HFF-Myc (cell line): ENCODE measurements at places on chromosomes 6 and 20.

GRCh38 chr6:100731411-100731810, 149.7 kb downstream of the ASCC3 start:
- no peak for DNase-seq

GRCh38 chr6:21887231-21888185, 294.0 kb downstream of the SOX4 start:
- DNase-seq = no peak

DNA sequence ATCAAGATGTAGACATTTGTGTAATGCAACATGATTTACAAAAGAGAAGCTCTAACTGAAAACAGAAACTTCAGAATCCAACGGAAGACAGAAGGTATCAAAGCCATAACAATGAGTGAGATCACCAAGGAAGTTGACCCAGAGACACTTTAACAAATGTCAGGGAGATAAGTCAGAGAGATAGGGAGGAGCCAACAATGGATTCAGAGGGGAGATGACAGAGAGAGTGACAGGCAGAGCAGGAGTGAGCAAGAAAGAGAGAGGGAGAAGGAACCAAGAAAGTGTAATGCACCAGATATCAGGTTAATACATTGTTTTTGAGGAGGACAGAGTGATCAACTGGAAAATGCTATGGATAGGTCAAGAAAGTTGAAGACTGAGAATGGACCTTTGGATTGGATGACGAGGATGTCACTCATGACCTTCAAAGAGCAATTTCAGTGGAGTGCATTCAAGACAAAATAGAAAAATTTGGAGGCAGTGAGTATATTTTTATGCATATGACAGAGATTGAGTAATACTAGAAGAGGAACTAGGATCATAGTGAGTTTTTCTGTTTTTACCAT, 86.6 kb downstream of the TRDN start:
- no peak for DNase-seq

DNA sequence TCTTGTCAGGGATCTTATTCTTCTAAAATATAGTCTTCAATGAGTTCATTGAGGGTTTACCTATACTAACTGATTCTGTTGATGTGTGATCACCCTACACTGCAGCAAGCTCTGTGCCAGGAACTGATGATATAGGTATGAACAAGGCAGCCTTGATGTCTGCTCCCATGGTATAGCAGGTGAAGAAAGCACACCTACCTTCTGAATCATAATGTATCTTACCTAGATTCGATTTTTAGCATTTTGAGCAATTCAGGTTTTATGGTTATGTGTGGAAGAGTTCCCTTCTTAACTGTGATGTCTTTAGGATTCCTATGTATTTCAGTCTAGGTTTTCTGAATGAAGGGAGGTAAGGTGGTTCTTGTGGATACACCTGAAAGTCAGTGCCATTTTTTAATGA, 223.0 kb downstream of the DOK5 start:
- DNase-seq = no peak

- DNase-seq = no peak
These were observed 174.9 kb upstream of the THBS2 start for GRCh38 chr6:169428532-169428931.

GRCh38 chr6:167469101-167469500, 144.2 kb downstream of the TTLL2 start:
- no peak for DNase-seq

DNA sequence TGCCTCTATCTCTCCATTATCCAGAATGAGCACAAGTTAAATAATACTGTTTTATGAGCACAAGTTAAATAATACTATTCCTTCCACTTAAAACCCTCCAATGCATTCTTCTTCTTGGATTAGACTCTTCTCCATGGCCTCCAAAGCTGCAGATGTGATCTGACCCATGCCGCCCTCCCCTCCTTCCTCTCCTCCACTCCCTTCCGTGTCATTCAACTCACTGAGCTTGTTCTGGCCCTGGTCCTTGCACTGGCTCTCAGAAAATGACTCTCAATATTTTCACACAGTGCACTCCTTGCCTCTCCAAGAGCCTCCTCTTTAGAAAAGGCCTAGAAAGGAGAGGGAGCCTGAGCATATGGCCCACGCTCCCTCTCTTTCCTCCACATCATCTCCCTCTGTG, 125.0 kb upstream of the CD93 start:
- DNase-seq = no peak

DNA sequence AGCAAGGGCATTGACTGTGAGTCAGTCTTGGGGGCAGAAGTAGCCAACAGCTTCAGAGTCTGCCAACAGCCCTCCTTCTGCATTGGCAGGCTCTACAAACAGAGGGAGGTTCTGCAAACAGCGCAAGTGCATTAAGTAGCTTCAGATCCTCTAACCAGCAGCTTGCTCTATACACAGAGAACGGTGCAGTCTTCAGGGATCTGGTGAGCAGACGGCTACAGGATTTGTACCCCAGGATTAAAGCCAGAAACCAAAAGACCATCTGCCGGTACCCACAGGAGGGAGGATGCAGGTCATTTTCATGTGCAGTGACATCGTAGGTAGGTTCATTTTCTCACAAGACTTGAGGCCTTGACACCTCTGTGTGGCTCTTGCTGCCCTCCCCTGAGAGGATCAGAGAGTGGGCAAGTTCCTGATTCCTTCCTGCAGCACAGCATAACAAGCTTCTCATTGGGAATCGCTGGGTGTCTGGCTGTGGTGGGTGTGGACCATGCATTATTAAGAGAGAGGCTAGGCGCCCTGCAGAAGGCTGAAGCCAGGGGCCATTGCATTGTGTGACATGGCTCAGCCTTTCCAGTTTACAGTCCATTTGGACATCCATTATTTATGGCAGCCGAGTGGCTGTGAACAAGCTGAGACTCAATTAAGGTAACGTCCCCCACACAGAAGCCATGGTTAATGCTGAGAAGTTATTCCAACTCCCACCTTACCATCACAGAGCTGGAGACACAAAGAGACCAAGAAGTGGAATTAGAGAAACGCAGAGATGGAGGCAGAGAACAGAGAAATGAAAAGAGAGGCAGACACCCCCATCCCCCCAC, 250.0 kb downstream of the LRFN2 start:
- no peak for DNase-seq

DNA sequence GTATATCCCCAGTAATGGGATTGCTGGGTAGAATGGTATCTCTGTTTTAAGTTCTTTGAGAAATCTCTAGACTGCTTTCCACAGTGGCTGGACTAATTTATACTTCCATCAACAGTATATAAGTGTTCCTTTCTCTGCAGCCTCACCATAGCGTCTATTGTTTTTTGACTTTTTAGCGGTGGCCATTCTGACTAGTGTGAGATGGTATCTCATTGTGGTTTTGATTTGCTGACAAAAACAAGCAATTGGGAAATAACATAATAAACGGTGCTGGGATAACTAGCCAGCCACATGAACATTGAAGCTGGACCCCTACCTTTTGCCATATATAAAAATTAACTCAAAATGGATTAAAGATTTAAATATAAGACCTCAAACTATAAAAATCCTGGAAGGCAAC, 14.2 kb downstream of the OR2A4 start:
- no peak for DNase-seq

- no peak for DNase-seq
These were observed 21.6 kb downstream of the NAPB start for GRCh38 chr20:23399568-23400241.

GRCh38 chr6:36949636-36950035, 4.9 kb upstream of the PI16 start:
- no peak for DNase-seq

DNA sequence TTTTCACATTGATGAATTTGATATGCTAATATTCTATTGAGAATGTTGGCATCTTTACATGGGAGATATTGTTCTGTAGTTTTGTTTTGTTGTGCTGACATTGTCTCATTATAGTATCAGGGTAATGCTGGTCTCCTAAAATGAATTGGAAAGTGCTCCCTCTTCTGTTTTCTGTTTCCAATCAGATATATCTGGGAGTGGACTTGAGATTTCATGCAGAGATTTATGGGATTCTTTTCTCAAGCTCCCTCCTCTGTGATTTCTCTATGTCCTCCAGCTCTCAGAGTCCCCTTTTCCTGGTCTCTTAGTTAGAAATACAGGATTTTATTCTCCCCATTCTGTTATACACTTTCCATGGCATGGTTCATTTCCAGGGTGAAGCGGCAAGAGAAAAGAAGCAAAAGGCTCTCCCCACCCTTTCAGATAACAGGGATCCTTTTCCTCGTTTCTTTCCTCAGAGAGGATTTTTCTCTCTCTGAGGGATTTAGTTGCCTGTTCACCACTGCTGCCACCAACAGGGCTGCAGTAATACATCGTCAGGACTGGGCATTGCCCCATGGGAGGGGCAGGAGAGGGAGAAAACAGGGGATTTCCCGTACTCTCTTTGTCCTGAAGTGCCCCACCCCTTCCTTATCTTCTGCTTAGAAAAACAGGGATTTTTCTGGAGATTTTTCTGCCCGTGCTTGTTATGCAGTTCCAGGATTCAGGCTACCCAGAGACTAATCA, 59.3 kb upstream of the STMND1 start:
- DNase-seq = peak; percentile 38

- DNase-seq = no peak
These were observed 57.6 kb downstream of the PSMG4 start for GRCh38 chr6:3316331-3316730.

- DNase-seq = no peak
These were observed 107.9 kb upstream of the PREP start for GRCh38 chr6:105510746-105511145.

- DNase-seq = no peak
These were observed 207.9 kb downstream of the ERMARD start for GRCh38 chr6:169959136-169960002.

DNA sequence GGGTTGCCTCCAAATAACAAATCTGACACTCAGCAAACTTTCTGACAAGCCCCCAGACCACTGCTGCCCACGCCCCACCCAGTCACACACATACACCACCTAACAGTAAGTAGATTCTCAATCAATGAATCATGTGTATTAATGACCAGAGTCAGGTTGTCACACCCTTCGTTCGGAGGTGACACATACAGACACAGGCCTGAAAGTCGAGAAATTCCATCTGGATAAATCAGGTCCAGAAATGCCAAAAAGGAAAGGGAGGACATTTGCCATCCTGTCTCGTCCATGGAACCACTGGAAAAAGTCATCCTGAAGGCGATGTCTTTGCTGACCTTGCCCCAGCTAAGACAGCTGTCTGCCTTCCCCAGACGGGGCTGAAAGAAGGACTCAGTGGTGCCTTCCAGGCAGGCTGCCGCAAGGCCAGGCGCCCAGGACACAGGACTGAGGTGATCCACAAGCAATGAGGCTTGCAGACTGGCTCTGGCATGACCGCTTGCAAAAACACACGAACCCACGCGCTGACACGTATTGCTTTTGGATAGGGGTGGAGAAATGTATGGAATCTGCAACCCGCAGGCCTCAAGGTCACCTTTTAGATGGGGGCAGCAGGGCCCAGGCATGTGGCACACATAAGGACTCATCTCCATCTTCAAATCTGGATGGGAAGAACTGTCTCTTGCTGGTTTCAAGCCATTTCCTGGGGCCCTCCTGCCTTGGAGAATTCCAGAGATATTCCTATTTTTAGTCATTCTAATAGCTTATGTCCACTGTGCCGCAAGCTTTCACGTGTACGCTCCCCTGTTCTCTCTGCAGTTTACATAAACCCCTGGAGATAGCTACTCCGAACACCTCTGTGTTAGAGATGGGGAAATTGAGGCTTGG, 9.0 kb downstream of the NFATC2 start:
- DNase-seq = no peak

DNA sequence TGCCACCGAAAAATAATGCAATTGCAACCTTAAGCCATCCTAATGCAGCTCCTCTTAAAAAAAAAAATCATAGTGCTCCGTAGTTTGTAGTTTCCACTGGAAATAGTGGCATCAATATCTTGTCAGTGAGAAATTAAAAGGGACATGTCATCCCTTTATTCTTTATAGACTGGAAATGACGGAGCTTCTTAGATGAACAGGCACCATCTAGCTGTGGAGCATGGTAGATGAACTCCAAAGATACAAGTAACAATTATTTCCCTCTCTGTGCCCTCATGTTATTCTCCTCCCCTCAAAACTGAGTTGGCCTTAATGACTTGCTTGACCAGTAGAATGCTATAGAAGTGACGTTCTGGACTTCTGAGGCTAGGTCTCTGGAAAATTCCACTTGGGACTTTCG, 268.1 kb upstream of the SPTLC3 start:
- DNase-seq = no peak

GRCh38 chr20:50510706-50511542, 741 bp downstream of the PTPN1 start:
- no peak for DNase-seq

DNA sequence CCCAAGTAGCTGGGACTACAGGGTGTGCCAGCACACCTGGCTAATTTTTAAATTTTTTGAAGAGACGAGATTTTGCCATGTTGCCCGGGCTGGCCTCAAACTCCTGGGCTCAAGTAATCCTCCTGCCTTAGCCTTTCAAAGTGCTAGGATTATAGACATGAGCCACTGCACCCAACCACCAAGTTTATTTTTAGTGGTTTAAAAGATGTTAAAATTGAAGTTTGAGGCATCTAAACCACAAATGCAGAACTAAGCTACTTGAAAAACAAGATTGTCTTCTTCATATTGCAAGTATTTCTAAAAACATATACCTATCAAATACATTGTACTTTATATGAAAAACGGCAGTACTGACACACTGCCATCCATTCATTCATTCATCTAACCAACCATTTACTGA, 31.6 kb downstream of the WASF1 start:
- DNase-seq = no peak

DNA sequence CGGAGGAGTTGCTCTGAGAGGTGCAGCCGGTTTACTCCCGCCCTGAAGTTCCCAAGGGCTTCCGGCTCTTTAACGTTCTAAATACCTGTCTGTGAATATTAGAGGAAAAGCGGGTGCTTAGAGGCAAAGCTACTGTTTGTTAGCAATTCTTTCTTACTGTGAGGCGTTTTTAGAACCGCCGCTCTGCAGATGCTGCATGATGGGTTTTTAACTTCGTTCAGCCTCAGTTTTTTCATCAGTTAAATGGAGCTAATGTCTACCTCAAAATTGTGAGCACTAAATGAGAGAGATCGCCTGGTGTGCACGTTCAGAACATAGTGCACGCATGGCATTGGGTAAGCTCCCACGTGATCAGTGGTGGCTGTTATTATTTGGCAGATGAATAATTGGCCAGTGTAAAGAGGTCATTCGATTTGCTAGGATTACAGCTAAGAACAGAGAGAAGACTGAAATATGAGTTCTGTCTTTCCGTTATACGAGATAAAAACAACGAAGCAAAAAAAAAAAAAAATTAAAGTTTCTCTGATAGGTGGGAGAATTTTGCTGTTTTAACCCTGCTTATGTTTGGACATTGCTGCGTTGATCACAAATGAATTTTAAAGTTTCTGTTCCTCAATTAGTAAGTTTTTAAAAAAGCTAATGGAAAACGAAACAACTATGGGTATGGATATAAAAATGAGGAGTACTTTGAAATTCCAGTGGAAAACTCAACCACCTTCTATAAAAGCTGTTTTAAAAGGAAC, 660 bp upstream of the TFB1M start:
- DNase-seq = peak; percentile 83

GRCh38 chr6:159691133-159691962, 1.7 kb downstream of the SOD2 start:
- DNase-seq = peak; percentile 59

- no peak for DNase-seq
These were observed 27.0 kb upstream of the ETV7 start for GRCh38 chr6:36414481-36414880.
